Adrenal gland (tissue), 19 donors: ENCODE measurements at places on chromosomes 4 and X.

DNA sequence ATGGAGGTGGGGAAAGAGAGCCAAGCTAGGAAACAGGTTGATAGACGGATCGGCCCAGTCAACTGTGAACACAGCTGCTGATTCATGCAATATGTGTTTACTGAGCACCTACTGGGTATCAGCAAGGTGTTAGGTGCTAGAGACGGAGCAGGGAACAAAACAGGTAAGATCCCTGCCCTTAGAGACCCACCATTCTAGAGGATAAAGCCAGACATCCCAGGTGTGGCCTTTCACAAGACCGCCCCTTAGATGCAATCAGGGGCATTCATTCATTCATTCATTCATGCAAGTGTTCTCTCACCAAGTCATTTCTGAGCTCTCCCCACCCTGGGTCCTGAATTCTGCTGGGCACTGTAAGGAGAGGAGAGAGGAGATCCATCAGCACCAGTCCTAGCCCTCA lies 20.2 kb upstream of the MTM1 start:
- DNase-seq, result no peak

DNA sequence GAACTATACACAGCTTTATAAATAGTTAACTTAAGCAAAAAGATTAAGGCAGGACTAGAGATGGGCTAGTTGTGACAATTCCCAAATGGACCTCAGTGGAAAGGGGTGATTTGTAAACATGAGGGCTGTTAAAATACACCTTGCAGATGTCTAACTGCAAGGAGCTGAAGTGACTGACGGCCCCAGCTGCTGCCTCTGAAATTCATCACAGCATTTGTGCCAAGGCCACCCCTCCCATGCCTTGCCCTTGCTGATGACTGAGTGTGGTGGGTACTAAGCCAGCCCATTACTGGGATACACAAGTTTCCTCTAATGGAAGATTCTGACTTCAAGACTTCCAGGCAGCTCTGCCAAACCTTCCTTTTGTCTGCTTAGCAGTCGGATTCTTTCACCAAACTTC lies 23.7 kb upstream of the EGFL6 start:
- DNase-seq, result no peak

- no peak for DNase-seq
These were observed 2.1 kb downstream of the HELT start for GRCh38 chr4:185020293-185020808.

- DNase-seq, result no peak
These were observed 329.5 kb downstream of the KCTD8 start for GRCh38 chr4:44118971-44119680.

- DNase-seq, result no peak
These were observed 211.9 kb downstream of the CEP135 start for GRCh38 chr4:56160636-56161035.

DNA sequence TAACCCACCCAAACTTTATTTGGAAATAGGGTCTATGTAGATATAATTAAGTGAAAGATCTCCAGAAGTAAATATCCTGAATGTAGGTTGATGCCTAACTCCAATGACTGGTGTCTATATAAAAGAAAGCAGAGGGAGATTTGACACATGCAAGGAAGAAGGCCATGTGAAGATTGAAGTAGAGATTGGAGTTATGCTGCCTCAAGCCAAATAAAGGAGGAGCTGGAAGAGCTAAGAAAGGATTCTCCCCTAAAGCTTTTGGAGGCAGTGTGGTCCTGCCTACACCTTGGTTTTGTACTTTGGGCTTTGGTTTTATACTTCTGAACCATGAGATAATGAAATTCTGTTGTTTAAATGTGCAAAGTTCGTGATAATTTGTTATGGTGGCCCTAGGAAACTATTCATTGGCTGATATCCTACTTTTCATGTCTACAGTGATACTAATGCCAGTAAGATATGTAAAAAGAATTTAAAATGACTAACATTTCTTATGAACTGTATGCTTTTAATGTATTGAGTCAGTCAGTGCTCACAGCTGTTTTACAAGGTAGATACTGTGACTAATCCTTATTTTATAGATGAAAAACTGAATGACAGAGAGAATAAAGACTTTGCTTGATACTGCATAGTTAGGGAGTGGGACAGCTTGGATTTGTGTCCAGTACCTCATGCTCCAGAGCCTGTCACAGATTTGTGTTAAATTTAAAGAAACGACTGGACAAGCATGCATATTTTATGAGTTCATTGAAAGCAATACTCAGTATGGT lies 5.9 kb upstream of the RAB40AL start:
- no peak for DNase-seq

GRCh38 chr4:77493120-77493752 lies 112.4 kb upstream of the CXCL13 start:
- no peak for DNase-seq

GRCh38 chr4:39102297-39102696 lies 40.3 kb downstream of the KLHL5 start:
- DNase-seq, result no peak
